ENCODE measurements at places on chromosomes 1 and 21.

- ATAC-seq = no peak
These were observed 2.5 kb downstream of the WNT3A start for GRCh38 chr1:228009116-228009827.

- ATAC-seq = no peak
These were observed 6.6 kb upstream of the PRRX1 start for GRCh38 chr1:170657275-170657853.

- no peak for ATAC-seq
These were observed 47.9 kb upstream of the TSPAN2 start for GRCh38 chr1:115137191-115137590.

GRCh38 chr1:164969253-164969652 lies 387.3 kb downstream of the LMX1A start:
- no peak for ATAC-seq

- no peak for ATAC-seq
These were observed 252.8 kb downstream of the FOXD2 start for GRCh38 chr1:47690341-47691250.

- no peak for ATAC-seq
These were observed 36.5 kb upstream of the SRRM1 start for GRCh38 chr1:24606621-24607020.

DNA sequence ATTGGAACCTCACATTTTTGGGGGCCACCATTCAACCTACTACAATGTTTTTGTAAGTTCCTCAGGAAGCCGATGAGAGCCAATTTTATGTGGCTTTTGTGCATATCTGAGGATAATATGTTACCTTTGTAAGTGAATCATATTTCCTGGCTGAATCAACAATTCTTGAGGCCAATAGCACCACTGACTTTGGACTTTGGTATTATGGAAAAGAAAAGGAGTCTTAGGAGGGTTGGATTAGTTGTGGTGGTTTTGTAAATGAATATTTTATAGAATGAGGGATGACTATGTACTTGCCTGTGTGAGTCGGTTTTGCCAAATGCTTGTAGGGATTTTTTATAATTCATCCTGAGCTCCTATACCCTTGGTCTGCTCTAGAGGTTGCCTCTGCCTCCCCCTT lies 181.5 kb upstream of the HMGB4 start:
- ATAC-seq = no peak

DNA sequence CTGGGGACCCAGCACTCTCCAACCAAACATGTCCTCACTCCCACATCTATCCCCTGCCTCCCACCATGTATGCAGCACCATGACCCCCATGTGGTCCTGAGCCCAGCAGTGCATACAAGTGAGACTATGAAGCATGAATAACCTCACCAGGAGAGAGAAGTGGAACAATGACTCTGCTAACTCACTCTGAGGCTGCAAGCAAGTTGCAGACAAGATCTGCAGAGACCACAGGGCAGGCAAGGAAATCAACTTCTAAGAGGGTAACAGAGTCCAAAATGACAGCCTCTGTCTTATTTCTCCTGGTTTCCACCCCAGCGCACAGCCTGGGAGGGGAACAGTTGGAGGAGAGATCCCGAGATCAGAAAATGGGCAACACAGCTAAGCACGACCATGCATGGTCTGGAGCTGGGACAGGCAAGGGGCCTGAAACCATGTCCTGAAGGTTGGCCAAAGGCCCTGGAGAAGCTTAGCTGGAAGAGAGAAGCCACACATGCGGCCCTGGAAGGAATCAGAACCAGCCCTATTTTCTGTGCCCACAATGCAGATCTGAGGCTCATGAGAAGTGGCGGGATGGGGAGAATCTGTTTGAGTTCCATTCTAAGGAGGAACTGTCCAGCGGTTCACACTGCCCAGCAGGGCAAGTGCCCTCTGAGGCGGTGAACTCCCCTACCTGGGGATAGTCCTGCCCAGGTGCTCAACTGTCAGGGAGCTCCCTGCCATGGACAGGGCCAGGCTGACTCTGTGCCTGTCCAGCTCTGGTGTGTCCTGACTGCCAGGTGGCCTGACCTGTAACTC lies 12.5 kb upstream of the REN start:
- peak; percentile 29 for ATAC-seq

- ATAC-seq = no peak
These were observed 13.4 kb downstream of the RPL11 start for GRCh38 chr1:23704834-23705495.

- ATAC-seq = peak; percentile 59
These were observed at the start of gene SPOCD1 for GRCh38 chr1:31815752-31816500. TSS of gene SPOCD1 (minus strand) at chr1:31816022. CDS start at chr1:31815333, 689 bp downstream.

GRCh38 chr1:35881850-35882273 lies 1.1 kb upstream of the AGO1 start:
- no peak for ATAC-seq

- ATAC-seq = no peak
These were observed 137.9 kb upstream of the EDN2 start for GRCh38 chr1:41622402-41622801.

- no peak for ATAC-seq
These were observed 8.2 kb upstream of the SH2D1B start for GRCh38 chr1:162420120-162420519.

DNA sequence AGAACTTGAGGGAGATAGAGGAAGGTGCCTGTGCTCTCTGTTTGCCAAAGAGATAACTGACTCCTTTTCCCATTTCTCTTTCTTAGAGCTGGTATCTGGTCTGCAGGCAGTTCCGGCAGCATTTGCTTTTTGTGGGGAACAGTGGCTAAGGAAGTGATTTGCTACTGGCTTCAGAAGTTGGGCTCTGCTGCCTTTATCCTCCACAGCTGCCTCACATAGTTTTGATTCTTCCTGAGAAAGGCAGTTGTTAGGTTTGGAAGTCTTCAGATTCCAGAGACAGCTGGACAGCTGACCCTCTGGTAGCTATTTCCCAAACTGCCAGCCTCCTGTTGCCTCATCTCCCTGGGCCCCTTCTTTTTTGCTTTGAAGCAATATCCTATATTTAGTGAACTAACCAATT lies 62.6 kb upstream of the MACF1 start:
- no peak for ATAC-seq

DNA sequence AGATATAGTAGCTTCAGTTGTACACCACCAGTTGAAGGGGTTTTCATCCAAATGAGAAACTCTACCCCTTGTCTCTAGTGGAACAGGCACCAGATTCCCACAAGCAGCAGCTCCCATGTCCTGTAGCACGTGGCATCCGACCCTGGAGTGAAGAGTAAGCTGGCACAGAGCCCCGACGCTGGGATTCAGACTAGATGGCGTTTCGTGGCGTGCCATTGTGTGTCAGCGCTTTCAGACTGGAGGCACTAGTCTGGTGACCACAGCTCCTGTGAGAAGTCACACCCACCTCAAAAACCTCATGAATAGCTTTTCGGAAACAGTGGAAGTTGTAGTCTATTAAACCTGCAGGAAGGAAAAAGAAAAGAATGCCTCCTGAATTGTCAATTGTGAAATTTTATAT lies 20.2 kb downstream of the RRAGC start:
- no peak for ATAC-seq

GRCh38 chr1:192592981-192593708 lies 17.6 kb downstream of the RGS1 start:
- ATAC-seq = no peak

- no peak for ATAC-seq
These were observed 28.1 kb upstream of the PPP2R5A start for GRCh38 chr1:212257157-212257556.

- no peak for ATAC-seq
These were observed at the start of gene B3GALT2 for GRCh38 chr1:193185901-193186731. TSS of gene B3GALT2 (minus strand) at chr1:193186613. CDS start at chr1:193181562, 5,051 bp downstream.

- no peak for ATAC-seq
These were observed 3.3 kb upstream of the FMOD start for GRCh38 chr1:203354246-203354645.

DNA sequence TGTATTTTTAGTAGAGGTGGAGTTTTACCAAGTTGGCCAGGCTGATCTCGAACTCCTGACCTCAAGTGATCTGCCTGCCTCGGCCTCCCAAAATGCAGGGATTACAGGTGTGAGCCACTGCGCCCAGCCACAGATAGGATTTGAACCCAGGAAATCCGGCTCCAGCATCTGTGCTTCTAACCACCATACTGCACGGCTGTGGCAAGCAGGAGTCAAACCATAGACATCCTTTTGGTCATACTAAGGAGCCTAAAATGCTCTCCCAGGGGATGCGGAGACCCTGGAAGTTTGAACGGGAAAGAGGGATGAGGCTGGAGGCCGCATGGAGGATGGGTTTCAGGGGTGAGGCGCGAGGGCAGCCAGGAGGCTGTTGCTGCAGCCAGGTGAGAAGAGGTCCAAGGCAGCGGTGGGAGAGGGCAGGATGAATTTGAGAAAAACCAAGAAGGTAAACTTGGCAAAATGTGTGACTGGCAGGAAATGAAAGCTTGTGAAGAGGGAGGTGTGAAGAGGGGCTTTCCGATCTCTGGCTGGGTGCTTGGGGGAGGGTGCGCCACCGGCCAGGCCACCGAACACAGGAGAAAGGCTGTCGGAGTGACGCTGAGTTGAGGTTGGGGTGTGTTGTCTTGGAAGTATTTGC lies 24.0 kb upstream of the CDK18 start:
- peak; percentile 70 for ATAC-seq

DNA sequence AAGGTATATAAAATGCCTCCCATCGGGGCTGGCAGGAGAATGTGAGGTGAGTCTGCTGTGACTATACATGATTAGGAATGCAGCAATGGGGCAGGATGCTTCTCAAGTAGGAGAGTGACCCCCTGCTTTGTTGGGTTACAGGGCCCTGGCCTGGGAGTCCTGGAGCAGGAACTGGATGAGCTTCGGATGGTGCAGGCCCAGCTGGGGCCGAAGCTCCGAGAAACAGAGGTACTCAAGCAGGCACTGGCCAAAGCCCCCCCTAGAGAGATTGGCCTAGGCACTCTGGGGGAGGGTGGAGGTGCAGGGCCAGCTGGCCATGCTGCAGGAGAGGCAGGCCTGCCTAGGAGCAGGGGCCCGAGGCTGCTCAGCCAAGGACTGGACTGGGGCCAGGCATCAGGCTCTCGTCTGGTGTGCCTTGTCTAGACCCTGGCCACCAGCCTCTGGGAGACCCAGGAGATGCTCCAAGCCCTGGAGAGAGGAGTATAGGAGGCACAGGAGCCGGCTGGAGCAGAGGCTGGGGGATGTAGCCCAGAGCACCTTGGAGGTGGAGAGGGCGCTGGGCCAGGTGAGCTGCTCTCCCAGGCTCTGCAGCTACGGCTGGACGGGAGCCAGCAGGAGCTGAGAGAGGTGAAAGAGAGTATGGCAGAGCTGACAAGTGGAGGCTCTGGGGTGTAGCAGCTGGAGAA lies 32.8 kb upstream of the PKP1 start:
- ATAC-seq = peak; percentile 4

GRCh38 chr1:202710070-202711045 lies at the start of gene SYT2:
TSS of gene SYT2 (minus strand) at chr1:202710454. CDS start at chr1:202605772, 104,682 bp downstream.
- peak; percentile 14 for ATAC-seq

- no peak for ATAC-seq
These were observed 14.7 kb downstream of the PDXK start for GRCh38 chr21:43733529-43734071.

DNA sequence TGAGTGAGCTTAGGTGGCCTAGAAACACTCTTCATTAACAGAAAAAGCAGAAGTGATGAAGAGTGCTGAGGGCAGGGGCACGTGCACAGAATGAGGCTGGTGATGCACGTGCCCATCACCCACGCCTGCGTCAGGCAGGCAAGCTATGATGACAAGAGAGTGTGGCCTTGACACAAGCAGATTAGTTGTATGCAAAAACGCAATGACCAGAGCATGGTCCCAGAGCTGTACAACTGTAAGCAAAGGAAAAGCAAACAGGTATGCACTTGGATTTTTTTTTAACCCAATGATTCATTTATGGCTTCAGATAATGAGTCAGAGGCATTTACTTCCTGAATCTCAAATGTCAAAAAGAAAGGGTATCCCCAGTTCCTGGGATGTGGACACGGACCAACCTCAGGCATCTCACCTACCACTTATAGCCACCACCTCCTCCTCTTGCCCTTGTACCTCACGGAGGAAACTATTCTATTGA lies 9.1 kb upstream of the TMEM61 start:
- ATAC-seq = peak; percentile 91

GRCh38 chr21:41016472-41016871 lies 151.5 kb upstream of the BACE2 start:
- no peak for ATAC-seq

GRCh38 chr1:226309398-226310244 lies 657 bp upstream of the LIN9 start:
- ATAC-seq = no peak

- no peak for ATAC-seq
These were observed 1280.3 kb upstream of the B3GALT2 start for GRCh38 chr1:194466706-194467105.

DNA sequence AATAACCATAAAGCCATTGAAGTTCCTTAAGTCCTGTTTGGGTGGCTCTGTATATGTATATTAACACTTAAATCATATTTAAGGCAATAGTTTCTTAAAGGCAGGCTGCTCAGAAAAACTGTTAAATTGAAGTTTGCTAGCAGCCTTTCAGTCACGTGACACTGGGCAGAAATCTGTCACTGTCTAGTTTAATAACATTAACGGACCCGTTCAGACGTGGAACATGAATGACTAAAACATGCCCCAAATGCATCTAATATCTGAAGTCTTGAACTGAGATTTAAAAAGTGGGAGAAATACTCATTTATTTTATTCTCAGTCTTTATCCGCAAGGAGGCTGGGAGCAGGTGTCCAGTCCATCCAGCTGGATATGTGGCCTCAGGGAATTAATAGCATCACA lies 3.3 kb upstream of the SPATA1 start:
- ATAC-seq = no peak

GRCh38 chr1:42765832-42766740 lies 742 bp downstream of the P3H1 start:
- ATAC-seq = peak; percentile 59

DNA sequence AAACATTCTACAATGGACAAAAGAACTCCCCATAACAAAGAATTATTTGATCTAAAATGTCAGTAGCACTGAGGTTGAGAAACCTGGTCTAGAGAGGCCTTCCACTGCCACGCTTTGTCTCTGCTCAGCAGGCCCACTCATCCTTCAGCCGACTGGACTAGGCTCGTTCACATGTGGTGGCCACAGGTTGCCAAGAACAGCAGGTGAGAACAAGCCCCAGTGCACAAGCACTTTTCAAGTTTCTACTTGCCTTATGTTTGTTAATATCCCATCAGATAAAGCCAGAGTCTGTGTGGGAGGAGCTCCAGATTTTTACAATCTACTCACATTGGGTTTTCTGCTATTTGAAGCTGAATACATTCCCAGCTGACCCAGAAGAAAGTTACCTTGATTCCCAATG lies 9.1 kb upstream of the EFHD2 start:
- no peak for ATAC-seq

- no peak for ATAC-seq
These were observed 9.7 kb upstream of the CGN start for GRCh38 chr1:151501474-151501873.

GRCh38 chr1:15719381-15720120 lies 16.5 kb upstream of the SLC25A34 start:
- ATAC-seq = no peak

GRCh38 chr1:154663471-154664060 lies 55.6 kb upstream of the ADAR start:
- no peak for ATAC-seq

DNA sequence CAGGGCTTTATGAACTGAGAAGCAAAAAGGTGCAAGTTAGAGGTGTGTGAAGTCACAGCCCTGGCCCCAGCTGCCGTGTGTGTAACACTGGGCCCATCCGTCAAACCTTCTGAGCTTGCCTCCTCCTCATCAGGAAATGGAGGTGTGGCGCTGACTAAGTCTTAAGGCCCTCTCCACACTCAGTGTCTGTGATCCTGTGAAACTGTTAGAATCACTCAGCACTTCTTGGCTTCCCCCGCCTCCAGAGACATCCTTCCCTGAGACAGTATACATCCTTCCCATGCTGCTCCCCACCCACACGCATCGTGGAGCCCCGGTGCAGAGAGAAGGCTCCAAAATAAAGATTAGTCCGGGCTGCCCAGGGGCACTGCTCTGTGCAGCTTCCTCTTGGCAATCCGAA lies 33.3 kb downstream of the LRP8 start:
- no peak for ATAC-seq
